RPMI7951 (cell line): ENCODE measurements at places on chromosomes 2 and 18.

DNA sequence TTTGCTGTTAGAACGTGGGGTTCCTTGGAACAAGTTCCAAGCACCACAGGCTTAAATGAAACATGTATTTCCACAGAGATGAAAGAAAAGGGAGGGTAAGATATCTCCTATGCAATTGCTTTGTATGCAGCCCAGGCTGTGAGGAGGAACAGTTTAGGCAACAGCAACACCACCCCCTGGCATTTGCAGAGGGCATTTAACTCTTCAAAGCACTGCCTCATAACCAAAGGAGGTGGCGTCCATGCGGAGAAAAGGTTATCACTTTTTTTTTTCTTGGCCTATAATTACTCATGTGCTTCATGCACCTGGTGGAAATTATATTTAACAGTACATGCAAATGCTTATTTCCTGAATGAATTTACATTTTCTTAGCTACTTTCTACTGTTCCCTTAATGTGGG lies 286.0 kb downstream of the LPIN1 start:
- DNase-seq, result no peak

- no peak for DNase-seq
Observed at GRCh38 chr2:134073023-134073422, 180.8 kb upstream of the MGAT5 start.

DNA sequence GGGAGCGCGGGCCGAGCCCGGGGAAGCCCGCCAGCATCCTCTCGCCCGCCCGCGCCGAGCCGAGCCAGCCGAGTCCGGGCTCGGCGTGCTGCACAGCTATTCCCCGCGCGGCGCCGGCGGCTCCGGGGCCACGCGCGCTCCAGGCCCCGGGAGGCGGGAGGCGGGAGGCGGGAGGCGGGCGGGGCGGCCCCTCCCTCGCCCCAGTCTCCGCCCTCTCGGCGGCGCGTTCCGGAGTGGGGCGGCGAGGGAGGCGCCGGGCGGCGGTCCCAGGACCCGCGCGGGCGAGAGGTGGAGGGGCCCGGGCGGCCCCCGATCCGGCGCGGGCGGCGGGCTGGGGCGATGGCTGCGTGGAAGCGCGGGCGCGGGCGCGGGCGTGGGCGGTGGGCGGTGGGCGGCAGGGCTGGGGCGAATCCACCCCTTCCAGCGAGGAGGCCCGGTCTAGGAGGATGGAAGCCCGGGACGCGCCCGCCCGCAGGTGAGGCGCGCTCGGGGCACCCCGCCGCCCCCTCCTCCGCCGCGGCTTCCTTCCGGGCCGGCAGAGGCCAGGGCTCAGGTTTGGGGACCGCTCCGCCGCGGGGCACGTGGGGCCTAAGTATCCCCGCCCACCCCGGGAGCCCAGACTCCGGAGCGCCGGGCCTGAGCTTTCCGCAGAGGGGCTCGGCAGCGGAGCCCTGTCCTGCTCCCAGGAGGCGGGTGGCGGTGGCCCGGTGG lies at the start of gene ADCY3:
ADCY3 (minus strand) TSS at position 140 of the 711 bp plus-strand sequence. CDS start 1,250 bp downstream, outside the sequence.
- peak; percentile 52 for DNase-seq

- no peak for DNase-seq
Observed at GRCh38 chr18:55116863-55117262, 157.6 kb upstream of the CCDC68 start.

DNA sequence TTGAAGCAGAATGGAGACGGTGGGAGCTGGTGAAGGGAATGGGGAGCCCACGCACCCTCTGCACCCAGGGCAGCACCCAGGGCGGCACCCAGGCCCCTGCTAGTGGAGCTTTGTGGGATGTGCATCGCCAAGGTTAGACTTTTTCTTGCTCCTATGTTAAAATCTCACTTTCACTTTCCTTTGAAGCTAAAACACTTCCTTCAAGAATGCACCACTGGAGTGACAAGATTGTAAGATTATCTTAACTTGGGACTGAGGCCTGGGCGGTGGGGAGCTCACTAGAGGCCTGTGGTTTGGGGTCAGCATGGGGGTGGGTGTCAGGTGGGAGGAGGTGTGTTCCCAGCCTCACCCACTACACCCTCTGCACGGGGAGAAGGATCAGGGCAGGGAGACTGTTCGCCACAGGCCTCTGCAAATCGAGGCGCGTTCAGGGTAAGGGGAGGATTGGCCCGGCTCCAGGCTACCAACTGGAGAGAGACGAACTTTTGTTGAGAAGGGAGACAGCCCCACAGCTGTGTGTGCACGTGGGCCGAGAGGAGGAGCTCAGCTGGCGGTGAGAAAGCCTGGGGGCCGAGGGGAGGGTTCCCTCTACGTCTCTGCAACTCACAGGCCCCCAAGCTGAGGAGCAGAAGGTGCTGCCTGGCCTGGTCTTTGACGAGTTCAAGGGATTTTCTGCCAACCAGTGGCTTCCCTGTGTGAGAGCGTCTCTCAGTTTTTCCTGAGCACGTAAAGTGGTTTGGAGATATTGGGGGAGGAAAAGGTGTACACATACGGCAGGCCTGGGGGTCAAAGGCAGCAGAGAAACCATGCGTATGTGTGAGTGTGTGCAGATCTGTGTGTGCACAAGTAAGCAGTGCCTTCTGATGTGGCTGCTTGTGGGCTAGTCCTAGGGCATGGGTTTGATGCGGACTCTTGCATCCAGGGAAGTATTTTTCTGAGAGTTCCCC lies 147.7 kb downstream of the KLHL29 start:
- no peak for DNase-seq

DNA sequence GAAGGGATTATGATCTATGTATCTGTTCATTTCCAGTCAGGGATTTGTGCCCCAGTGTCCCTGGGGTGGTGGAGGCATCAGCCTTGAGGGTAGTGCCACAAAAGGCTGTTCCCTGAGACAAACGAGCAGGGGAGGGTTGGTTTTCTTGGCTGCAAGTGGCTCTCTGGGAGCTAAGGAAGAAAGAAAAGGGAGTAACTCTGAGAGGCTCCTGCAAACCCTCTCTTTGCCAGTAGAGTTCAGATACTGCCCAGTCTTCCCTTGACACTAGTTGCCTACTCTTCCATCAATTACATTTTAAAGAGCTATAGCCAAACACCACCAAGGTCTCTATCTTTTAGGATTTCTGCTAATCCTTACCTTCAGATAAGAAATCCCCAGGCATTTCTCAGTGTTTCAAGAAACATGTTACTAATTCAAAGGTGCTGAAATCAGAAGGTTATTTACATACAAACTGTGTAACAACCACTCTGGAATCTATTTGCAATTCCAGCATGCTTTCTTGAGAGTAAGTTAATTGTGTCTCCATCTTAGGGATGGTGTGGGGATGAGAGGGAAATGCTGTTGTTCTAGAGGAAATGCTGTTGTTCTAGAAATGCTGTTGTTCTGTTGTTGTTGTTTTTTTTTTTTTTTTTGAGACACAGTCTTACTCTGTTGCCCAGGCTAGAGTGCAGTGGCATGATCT lies 18.7 kb upstream of the KCTD1 start:
- no peak for DNase-seq

- no peak for DNase-seq
Observed at GRCh38 chr2:27216416-27217137, 592 bp upstream of the CAD start.

- no peak for DNase-seq
Observed at GRCh38 chr2:232328516-232329460, 49.8 kb upstream of the ALPP start.

DNA sequence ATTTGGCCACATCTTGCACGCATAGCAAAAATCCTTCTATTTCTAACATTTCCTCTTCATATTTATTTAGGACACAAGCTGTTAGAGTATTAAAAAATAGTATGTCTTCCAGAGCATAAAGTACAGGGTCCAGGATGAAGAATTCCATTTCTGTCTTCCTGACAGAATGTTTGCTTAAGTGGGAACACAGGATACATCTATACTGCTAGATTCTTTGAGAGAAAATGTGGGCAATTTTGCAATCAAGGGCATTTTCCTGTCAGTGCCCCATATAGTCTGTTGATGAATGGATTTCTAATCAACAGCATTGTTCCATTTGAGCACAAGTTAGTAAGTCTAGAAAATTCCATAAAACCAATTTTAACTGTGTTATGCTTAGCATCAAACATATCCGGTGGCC lies 409.9 kb downstream of the CPS1 start:
- DNase-seq, result no peak

GRCh38 chr18:68462766-68463165 lies 252.1 kb downstream of the TMX3 start:
- DNase-seq, result no peak

- DNase-seq, result no peak
Observed at GRCh38 chr2:237566401-237567235, at the start of gene PRLH. TSS of gene PRLH (plus strand) at chr2:237566574. CDS start at chr2:237566574, 0 bp downstream.

DNA sequence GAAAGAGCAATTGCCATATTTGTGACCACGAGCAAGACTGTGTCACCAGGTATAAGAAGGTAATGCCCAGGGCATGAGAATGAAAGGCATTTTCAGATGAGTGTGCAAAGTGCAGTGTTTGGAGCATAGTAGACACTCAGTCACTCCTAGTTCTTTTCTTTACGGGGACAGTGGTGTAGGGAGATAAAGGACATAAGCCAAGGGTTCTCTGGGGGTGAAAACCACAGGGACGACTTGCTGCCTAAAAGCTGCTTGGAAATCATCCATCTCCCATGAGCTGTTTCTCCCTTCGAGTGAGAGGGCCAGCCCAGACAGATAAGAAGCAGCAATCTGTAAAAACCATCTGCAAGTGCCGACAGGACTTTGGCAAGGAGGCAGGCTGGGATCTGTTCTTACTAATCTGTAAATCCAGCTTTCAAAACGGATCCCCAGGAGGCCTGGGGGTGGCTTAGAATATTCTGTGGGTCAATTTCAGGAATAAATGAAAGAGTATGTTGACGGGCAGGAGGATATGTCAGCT lies 221.6 kb downstream of the LPIN1 start:
- peak; percentile 93 for DNase-seq

- DNase-seq, result peak; percentile 76
Observed at GRCh38 chr2:235390816-235391194, 103.0 kb upstream of the AGAP1 start.

- no peak for DNase-seq
Observed at GRCh38 chr2:134359367-134360081, 105.7 kb downstream of the MGAT5 start.

GRCh38 chr2:74104839-74105238 lies 42.9 kb downstream of the BOLA3 start:
- no peak for DNase-seq

DNA sequence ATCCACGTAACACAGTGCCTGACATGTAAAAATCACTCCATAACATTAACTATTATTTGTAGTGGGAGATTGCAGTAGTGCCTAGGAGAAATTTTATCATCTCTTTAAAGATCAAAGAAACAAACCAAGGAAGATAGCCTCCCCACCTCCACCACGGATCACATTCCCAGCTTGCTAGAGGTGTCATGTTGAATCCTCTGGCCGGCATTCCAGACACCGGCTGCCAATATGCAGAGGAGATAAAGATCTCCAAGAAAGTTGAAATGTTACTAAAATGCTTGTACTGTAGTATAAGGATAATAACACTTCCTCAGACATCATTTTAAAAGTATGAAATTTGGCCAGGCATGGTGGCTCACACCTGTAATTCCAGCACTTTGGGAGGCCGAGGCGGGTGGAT lies 6.1 kb upstream of the ATG16L1 start:
- peak; percentile 59 for DNase-seq

GRCh38 chr2:225318440-225318839 lies 81.1 kb upstream of the NYAP2 start:
- DNase-seq, result no peak

GRCh38 chr2:115939902-115940301 lies 1497.5 kb downstream of the DPP10 start:
- DNase-seq, result no peak

DNA sequence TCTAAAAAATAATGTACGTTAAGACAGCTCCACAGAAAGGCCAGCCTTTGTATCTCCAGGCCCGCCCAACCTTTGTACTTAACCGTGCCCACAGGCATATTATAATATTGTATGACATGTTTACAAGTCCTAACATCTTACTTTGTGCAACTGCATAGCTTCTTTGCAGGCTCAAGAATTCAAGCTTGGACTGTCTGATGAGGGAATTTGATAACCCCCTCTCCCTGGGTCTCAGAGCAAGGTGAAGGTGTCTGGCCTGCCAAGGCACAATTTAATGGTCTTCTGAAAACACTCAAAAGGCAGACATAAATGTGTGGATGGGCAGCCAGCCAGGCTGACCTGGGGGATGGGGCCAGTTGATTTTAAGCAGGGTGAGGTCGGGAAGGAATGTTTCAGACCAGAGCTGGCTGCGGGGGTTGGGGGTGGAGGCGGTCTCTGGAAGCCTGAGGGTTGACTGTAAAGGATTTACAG lies 732.7 kb upstream of the FANCL start:
- DNase-seq, result no peak

GRCh38 chr18:63788447-63789096 lies 13.4 kb downstream of the SERPINB7 start:
- DNase-seq, result peak; percentile 89

GRCh38 chr2:47282621-47283272 lies 120.2 kb upstream of the MSH2 start:
- no peak for DNase-seq

GRCh38 chr2:77920838-77921366 lies 398.7 kb upstream of the LRRTM4 start:
- no peak for DNase-seq

DNA sequence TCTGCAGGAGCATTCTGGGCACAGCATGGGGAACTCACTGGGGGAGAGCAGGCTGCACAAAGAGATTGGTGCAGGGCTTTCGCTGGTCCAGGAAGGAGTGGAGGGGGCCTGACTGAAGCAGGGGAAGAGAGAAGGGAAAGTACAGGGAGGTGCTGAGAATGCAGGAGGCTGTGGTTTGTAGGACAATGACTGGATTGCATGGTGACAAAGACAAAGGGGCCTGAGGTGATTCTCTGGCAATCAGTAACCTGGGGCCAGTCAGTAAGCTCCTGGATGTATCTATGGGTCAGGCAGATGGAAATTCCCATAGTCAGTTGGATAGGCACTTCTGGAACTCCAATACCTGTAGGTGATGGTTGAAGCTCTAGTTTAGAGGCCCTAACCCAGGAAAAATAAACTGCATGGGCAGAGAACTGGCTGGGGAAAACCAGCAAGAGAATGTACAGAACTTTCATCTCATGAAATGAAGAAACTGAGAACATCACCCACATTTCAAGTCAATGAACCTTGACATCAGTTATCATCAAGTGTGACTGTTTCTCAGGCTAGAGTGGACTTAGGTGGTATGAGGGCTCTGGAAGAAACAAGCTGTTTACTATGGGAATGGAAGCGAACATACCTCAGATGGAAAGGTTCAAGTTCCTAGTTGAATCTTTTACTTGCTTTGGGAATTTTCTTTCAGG lies 193.2 kb downstream of the TPGS2 start:
- DNase-seq, result no peak

DNA sequence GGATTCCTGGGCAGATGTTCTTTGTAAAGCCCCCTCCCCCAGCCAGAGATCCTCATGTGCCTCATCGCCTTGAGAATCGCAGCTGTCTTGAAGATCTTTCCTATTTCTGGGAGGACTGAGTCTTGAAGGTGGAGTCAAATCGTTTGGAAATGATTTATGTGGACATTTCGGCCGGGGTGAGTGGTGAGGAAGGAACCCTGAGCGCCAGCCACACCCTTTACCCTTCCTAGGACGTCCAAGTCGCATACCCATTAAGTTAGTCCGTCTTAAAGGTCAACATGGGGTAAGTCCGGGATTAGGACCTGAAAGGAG lies 84.9 kb upstream of the ZCCHC2 start:
- DNase-seq, result no peak

GRCh38 chr18:7950380-7951136 lies 383.4 kb downstream of the PTPRM start:
- DNase-seq, result peak; percentile 70
